ENCODE measurements at places on chromosomes 12 and 14.

DNA sequence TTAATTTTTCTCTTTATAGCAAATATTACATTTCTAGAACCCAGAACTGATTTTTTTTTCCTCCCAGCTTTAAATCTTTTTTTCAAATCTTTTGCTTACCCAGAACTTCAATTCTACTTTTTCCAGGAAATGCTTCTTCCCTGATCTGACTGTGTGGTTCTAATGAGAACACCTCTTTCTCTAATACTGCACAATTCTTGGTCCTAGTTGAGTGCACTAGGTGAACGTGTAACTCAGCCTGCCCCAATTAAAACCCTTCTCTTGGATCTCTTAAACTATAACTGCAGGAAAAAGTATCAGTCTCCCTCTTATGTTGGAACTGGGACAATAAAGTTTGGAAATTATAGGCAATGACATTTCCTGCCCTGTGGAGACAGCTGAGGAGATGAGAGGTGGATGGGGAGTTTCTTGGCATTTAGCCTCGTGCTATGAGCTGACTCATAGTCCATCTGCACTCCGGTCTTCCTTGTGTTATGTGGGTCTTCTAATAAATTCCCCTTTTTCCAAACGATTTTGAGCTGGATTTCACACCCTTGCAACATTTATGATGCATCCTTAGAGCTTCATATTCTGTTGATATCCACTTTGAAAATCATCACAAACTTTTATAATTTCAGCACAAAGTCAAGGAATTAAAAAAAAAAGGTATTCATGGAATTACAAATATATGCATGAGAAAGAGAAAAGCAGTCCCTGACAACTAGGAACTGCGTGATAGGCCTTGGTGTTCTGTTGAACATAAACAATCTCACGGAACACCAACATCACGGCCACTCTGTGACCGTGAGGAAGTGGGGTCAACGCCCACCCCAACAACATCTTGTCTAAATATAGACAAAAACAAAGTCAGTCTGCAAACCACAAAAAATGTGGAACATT lies 52.4 kb downstream of the BRMS1L start:
- DNase-seq, result peak; percentile 88

- DNase-seq, result peak; percentile 68
These were observed 29.1 kb upstream of the LRTM2 start for GRCh38 chr12:1791104-1791841.

DNA sequence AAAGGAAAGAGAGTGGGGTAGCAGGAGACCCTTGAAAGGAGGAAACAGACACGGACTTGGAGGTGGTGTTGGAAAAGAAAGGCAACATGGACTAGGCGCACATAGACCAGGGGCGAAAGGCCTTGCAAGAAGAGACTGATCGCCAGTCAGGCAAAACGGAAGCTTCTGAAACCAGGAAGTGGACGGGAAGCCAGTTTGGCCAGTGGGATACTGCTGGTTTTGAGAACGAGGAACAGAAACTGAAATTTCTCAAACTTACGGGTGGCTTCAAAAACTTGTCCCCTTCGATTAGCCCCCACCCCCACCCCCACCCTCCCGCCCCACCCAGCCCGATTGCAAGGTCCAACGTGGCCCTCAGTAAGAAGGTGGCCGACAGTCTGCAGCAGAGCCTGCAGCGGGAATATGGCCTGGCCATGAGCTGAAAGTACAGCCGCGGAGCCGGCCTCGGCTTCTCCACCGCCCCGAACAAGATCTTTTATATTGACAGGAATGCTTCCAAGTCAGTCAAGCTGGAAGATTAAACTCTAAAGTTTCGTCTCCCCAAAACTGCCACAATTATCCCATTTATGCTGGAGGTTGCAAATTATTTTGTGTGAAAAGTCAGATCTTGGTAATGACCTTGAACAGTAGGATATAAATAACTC lies 364.7 kb downstream of the BCAT1 start:
- DNase-seq, result peak; percentile 71

- DNase-seq, result no peak
These were observed 121.3 kb upstream of the NUDT4 start for GRCh38 chr12:93256256-93256969.

GRCh38 chr12:116727891-116728290 lies 10.0 kb downstream of the SPRING1 start:
- no peak for DNase-seq

DNA sequence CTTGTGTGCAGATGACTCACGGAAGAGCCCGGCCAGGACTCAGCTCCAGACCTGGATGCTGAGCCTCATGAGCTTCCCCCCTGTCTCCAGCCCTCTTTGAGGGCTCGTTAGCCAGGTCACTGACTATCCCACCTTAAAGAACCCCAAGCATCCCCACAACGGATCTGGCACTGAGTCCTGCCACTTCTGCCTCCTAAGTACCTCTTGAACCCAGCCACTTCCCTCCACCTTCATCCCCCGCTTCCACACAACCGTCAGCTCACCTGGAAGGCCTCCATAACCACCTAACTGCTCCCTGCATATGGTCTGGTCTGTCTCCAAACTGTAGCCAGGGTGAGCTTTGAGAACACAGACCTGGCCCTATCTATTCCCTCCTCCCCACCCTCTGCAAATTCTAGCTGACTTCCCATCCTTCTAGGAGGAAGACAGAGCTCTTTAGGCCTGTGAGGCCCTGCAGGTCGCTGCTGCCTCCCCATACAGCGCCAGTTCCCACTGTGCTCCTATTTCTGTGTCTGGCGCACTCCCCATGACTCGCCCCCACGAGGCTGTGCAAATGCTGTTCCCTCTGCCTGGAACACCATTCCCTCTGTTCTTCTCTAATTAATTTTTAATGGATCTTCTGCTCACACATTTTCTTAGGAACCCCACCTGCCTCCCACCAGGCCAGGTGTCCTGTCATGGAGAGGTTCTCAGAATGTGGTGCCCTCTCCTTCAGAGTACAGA lies 2.9 kb upstream of the HSP90AA1 start:
- no peak for DNase-seq

GRCh38 chr12:48750769-48751356 lies 34.4 kb upstream of the CCNT1 start:
- no peak for DNase-seq

- no peak for DNase-seq
These were observed 45.8 kb upstream of the POC1B start for GRCh38 chr12:89571491-89572195.

DNA sequence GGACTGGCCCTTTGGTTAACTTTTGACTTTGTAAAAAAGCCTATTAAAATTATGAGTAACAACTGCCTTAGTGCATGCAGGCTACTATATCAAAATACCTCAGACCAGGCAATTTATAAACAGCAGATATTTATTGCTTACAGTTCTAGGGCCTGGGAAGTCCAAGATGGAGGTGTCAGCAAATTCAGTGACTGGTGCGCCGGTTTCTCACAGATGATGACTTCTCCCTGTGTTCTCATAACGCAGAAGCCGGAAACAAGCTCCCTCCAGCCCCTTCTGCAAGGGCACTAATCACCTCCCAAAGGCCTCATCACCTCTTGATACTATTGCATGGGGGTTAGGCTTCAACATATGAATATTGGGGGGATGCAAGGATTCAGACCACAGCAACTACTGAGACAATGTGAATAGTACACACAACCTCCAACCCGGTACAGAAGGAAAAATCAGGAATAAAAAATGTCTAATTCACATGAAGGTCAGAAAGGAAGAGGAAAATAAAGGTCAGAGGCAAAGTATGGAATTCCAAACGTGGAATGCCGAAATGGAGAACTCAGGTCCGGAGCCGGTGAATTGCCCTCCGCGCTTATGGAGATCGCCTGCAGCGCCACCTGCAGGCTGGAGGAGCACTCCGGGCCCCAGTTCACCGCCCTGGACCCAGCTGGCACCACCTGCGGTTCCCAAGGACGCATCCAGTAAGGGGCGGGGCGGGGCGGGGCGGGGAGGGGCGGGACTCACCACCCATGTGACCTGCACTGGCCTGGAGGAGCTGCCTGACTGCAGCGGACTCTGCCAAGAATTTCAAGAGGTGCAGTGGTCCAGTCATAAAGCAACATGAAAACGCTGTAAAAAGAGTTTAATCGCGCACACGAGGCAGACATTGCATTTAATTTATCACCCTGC lies 203.4 kb downstream of the KIF26A start:
- DNase-seq, result peak; percentile 52

- no peak for DNase-seq
These were observed 9.2 kb upstream of the GOLGA3 start for GRCh38 chr12:132837693-132838409.

GRCh38 chr12:87467936-87468335 lies 561.3 kb downstream of the C12orf50 start:
- no peak for DNase-seq

DNA sequence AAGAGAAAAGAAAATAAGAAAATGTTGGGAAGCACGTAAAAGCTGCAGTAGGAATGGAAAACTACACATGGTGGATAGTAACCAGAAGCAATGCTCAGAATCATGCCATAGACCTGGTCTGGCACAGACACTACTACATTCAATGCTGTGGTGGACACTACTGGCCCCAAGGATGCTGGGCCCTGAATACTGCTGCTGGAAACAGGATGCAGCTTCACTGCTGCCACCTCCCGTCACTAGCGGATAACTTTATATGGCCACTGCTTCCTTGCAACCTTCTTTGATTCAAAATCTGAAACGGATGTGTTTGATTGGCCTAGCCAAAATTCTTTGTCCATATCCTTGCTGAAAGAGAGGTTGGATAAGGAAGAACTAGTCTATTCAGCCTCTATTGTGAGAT lies 30.7 kb downstream of the ADCY6 start:
- DNase-seq, result no peak

GRCh38 chr12:28369483-28369882 lies 179.2 kb downstream of the CCDC91 start:
- DNase-seq, result no peak

DNA sequence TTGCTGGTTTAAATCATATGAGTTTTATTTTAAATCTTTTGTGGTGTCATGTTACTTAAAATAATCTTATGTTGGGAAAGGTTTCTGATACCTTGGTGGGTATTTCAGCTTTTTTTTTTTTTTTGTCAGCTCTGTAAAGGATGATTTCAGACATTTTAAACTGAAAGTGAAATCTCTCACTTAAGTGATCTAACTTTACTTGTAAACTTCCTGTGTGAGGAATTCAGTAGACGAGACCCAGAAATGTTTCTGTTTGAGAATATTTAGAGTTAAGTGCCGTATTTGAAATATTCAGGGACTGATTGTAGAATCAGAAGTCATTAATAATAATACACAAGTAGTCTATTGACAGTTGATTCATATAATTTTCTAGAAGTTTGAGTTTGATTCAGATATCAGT lies 37.8 kb downstream of the PROX2 start:
- DNase-seq, result no peak

DNA sequence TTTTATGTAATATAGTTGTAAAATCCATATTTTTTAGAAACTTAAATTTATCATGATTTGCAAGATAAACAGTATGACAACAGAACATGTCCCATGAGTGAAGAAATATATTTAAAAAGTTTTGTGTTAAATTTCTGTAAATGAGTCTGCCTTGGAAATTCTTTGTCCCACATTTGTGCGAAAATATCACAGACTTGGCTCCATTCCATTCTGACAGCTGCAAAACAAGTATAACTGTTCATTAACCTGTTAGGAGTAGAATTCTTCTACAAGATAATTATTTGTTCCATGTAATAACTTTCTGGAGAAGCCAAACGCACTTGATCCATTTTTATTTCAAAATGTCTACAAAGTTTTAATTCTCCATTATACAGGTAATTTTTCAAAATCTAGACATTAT lies 37.9 kb downstream of the MDM1 start:
- DNase-seq, result no peak

DNA sequence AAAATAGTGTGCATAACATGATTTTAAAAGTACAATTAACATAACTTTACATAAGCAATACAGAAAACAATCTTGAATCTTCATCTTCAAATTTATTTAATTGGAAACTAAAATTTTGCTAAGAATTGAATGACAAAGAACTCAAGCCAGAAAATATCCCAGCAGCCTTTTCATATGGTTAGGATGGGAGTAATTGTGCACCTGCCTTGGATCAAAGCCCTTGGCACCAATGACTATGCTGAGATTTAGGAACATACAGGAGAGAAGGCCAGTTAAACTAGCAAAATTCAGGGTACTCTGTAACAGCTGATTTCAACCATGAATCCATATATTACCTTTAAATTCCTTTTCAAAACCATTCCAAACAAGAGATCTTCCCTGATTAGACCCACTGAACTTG lies 5.8 kb downstream of the KERA start:
- DNase-seq, result no peak

DNA sequence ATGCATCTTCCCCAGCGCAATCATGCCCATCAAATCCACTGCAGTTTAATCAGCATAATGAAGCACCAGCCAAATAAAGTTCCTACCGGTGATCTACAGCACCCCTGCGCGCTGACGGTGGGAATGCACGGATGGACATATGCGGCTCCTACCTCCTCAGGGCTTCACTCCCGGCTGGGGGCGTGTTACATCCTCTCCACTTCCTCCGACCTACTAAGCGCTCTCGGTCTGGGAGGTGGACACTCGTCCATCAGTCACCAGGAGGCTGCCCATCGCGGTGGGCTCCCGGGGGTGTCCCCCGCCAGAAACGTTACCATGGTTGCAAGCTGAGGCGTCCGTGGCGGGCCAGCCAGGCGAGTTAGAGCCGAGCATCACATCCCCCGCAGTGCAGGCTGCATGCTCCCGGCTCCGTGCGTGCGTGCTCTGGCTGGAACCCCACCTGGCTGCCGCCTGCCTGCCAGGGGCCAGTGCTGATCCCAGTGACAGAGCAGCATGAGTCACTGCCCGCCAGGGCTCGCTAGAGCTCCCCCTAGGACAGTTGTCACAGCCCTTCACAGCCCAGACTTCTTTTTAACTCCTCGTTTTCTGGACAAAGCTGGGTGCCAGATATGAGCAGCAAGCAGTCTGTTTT lies 73.0 kb downstream of the CIT start:
- DNase-seq, result peak; percentile 24

- no peak for DNase-seq
These were observed 367.4 kb downstream of the GXYLT1 start for GRCh38 chr12:41777064-41777790.

All from inflammatory macrophage (primary cell).